Lower leg skin (tissue), 4 donors: ENCODE measurements at places on chromosomes 7 and 10. TPM values are rescaled to one million over a fixed set of nuclear protein-coding genes. Genes with fewer than 3 reads are reported as not detected.

DNA sequence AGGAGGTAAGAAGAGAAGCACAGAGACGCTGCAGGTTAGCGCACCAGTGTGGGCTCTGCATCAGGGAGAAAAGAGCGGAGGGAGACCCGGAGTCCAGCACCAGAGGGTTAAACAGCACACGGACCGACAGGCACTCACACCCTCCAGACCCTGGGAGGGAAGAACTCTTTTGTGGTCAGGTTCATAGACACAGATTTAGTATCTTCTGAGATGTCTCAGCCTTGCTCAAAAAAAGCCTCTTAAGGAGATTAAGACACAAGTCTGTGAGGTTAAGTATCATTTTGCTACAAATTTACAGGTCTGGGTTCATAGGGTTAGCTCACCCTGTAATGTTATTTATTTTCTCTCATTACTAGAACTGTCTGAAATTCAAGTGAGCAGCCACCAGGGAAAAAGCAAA lies 16.8 kb upstream of the NDST2 start:
- DNase-seq, result no peak

DNA sequence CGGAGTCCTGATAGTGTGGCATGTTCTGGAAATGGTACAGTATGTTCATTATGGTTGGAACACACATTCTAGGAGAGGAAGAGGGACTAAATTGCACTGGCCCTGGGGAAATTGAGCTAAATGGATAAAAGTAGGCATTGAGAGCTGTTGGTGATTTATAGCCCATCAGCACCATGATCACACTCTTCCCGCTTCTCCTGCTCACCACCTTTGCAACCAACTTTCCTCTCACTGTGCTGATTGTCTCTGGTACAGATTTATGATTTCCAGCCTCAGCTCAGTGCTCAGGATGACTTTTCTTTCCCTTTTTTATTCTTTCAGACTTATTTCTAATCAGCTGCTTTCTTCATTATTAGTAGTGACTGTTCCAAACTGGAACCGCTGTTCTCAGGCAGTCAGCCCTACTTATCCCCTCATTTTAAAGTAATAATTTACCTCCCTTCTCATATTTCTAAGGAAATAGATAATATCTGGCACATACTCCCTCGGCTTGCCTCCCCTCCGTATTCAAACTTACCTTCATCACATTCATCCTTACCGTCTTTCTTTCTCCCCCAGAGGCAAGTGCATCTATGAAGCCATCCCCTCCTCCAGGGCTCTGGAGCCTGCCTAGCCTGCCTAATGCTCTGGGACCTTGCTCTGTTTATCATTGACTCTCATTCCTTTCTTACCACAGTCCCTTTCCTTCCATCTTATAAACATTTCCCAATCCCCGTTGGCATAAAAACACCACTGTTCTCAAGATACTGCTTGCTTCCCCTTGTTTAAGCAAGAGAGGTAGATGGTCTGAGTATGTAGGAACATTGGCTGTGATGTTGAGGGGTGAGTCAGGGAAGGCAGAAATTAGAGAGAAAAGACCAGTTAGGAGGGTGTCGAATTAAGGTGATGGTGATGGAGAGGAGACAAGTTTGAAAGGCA lies 51.6 kb upstream of the RPA3 start:
- DNase-seq, result no peak

DNA sequence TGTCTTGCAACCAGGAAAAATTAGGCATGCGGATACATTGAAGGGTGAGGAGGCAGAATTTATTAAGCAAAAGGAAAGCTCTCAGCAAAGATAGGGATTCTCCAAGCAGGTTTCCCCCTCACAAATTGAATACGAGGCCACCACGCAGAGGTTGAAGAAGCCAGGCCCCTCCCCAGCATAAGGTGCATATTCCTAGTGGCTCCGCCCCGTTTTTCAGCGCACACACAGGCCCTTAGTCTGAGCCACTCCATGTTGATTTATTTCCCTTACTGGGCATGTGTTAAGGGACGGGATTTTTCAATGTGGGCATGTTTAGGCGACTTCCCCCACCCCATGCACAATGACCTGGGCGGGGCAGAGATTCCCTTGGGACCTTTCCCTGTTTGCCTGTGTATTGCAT lies 24.9 kb downstream of the PPP2R2D start:
- DNase-seq, result no peak

DNA sequence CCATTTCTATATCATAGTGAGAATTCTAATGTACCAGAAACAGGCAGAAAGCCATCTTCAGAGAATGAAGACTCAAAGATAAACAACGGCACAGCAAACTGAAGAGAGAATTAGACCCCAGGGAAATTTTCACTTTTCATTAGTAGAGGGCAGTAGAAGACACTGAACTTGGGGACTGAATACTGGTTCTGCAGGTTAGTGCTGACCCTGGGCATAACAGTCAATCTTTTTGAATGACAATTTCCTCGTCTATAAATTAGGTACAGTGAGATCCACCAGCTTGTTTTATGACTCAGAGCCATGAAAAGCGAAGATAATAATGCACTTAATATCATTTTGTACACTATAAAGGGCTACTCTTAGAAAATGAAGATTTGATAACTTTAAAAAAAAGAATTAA lies 13.7 kb downstream of the FKBP14 start:
- DNase-seq, result no peak

- DNase-seq, result no peak
Observed at GRCh38 chr10:69406302-69406811, 10.4 kb downstream of the TACR2 start.

DNA sequence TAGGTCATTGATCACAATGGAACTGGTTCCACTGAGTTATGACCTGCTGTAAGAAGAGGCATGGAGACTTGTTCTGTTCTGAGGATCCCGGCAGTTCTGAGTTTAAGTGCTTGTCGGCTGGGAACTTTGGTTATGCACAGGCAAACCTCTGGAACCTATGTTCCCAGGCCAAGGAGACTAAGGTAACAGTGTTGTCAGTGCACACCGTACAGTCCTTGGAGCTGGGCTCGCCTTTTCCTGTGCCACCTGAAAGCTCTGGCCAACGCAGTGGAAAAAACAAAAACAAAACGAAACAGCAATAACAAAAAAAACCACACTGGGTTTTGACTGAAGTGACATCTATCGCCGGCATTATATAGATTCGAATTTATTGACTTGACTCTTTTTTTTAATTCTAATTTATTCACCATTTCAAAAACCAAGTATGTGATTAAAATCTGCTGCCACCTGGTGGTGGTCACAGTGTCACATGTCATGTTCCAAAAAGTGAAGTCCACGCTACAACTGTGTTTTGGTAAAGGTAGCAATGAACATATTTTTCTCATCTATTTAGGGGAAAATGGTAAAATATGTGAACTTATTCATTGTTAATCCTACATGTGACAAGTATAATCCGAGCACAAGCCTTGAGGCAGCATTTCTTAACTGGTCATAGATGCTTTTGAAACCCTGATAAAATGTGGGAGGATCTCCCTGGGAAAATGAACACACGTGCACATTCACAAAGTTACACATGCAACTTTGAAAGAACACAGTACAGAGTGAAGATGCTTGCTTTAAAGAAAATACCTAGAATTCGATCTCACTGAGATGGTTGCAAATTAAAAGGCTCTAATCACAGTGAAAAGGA lies 113.8 kb upstream of the PPP2R2D start:
- no peak for DNase-seq

Gene LRRC4
- not detected for total RNA-seq
